ENCODE measurements at places on chromosomes 12 and 14. TPM values are rescaled to one million over a fixed set of nuclear protein-coding genes. Genes with fewer than 3 reads are reported as not detected.
A peak's percentile ranks its signal among the peaks of the same experiment; 100 is the strongest.

DNA sequence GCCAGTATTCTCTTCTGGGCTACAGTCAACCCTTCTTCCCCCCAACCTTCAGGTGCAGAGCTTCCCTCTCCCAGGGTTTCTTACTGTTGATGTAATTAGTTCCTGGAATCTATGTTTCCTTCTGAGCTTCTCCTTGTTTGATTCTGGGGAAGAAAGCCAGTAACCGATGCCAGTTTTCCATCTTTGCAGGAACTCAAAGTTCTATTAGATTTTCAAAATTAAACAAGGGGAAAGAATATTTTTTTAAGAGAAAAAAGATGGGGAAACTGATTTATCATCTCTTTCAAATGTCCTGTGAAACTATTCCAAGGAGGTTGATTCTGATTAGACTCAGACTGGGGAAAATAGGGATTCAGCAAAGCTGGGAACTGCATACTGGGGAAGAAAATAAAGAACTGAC, 17.9 kb upstream of the FAM234B start:
- no peaks in the 10 kb centered on the region for H3K4me1 ChIP-seq
- no peak overlapping the region for H3K27ac ChIP-seq
- H3K27me3 ChIP-seq: peaks cover 4% of the 10 kb centered on the region
- DNase-seq: no peak
- no peak overlapping the region for H3K4me3 ChIP-seq
- no peaks in the 10 kb centered on the region for H3K36me3 ChIP-seq

- H3K4me1 ChIP-seq: peaks cover 9% of the 10 kb centered on the region
- no peak overlapping the region for H3K27ac ChIP-seq
- no peaks in the 10 kb centered on the region for H3K27me3 ChIP-seq
- no peak overlapping the region for H3K4me3 ChIP-seq
- no peaks in the 10 kb centered on the region for H3K36me3 ChIP-seq
- peak; percentile 63 for DNase-seq
These were observed 2.0 kb upstream of the ART4 start for GRCh38 chr12:14845350-14845750.

- peaks cover 5% of the 10 kb centered on the region for H3K4me1 ChIP-seq
- no peaks in the 10 kb centered on the region for H3K36me3 ChIP-seq
- H3K27ac ChIP-seq: no peak overlapping the region
- H3K27me3 ChIP-seq: no peaks in the 10 kb centered on the region
- no peak overlapping the region for H3K4me3 ChIP-seq
- DNase-seq: no peak
These were observed 118.9 kb downstream of the VEZT start for GRCh38 chr12:95336387-95337067.

DNA sequence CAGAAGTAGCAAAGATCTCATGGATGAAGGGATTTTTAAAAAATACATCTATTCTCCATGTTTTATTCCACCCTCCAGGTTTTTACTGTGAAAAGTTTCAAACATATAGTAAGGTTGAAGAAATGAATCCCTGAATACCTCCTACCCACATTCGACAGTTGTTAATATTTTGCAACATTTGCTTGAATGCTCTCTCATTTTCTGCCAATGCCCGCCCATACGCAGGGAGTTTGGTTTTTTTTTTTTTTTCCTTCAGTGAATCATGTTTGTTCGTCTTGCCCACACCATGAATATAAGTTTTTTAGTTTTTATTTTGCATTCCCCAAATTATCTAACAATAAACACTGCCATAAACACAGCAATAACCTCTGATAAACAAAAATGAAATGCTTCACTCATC, 82.9 kb downstream of the MAP1LC3B2 start:
- H3K27me3 ChIP-seq: no peaks in the 10 kb centered on the region
- H3K27ac ChIP-seq: no peak overlapping the region
- DNase-seq: no peak
- no peaks in the 10 kb centered on the region for H3K4me1 ChIP-seq
- H3K4me3 ChIP-seq: no peak overlapping the region

- no peak overlapping the region for H3K4me3 ChIP-seq
- H3K36me3 ChIP-seq: peaks cover 4% of the 10 kb centered on the region
- peak; percentile 79 for DNase-seq
- no peak overlapping the region for H3K27ac ChIP-seq
- no peaks in the 10 kb centered on the region for H3K27me3 ChIP-seq
These were observed 3.0 kb upstream of the IFI27L2 start for GRCh38 chr14:94132285-94132887.

- no peak overlapping the region for H3K4me3 ChIP-seq
- no peak overlapping the region for H3K27ac ChIP-seq
- peak; percentile 82 for DNase-seq
- no peaks in the 10 kb centered on the region for H3K27me3 ChIP-seq
These were observed 101.0 kb downstream of the BEGAIN start for GRCh38 chr14:100486025-100486828.

DNA sequence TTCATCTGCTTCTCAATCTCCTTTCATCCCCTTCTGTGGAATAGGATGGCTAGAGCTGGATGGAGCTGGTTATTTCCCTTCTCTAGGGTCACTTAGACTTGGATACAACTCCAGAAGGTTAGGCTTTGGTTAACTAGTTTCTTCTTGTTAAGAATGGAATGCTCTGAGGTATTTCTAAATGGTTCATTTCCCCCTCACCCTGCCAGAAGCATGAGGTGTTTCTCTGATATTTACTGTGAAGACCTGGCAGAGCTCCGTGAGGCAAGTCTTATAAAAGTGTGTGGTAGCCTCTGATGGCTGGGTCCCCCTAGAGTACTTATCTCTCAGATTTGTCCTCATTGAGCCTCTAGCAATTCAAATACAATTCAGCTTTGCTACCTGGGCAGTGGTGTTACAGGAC, 207.9 kb downstream of the SLC16A7 start:
- peaks cover under 1% of the 10 kb centered on the region for H3K36me3 ChIP-seq
- H3K4me1 ChIP-seq: no peaks in the 10 kb centered on the region
- H3K27me3 ChIP-seq: no peaks in the 10 kb centered on the region

GRCh38 chr12:1594006-1594260, 448 bp downstream of the FBXL14 start:
- H3K4me1 ChIP-seq: peaks cover 43% of the 10 kb centered on the region
- peak overlapping the region; percentile 94 for H3K4me3 ChIP-seq
- no peaks in the 10 kb centered on the region for H3K27me3 ChIP-seq
- peak overlapping the region; percentile 88 for H3K27ac ChIP-seq
- peak; percentile 77 for DNase-seq

CYP27B1 gene
- total RNA-seq: 5.4 TPM

ATG2B gene
- 15.3 TPM for total RNA-seq

DNA sequence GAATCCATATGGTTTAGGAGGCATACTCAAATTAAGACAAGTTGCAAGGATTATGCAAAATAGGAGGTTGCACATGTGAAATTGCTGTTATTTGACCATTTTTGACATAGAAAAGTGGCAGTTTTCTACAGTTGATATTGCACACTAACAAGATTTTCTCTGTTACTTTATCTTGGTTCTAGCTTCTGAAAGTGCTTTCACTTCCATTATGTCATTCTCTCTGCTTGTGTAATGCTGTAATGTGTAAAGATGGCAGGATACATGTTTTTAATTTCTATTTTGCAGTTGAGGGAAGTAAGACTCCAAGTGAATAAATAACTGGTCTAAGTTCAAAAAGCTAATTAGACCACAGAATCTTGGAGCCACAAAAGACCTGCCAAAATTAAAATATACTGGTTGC, 60.6 kb downstream of the MYRFL start:
- no peak overlapping the region for H3K27ac ChIP-seq
- no peaks in the 10 kb centered on the region for H3K36me3 ChIP-seq
- H3K27me3 ChIP-seq: no peaks in the 10 kb centered on the region
- H3K4me3 ChIP-seq: no peak overlapping the region
- DNase-seq: no peak

- H3K27ac ChIP-seq: no peak overlapping the region
- H3K4me3 ChIP-seq: no peak overlapping the region
- H3K36me3 ChIP-seq: no peaks in the 10 kb centered on the region
- no peaks in the 10 kb centered on the region for H3K27me3 ChIP-seq
These were observed 92.3 kb upstream of the SLCO1C1 start for GRCh38 chr12:20602641-20603391.

DNA sequence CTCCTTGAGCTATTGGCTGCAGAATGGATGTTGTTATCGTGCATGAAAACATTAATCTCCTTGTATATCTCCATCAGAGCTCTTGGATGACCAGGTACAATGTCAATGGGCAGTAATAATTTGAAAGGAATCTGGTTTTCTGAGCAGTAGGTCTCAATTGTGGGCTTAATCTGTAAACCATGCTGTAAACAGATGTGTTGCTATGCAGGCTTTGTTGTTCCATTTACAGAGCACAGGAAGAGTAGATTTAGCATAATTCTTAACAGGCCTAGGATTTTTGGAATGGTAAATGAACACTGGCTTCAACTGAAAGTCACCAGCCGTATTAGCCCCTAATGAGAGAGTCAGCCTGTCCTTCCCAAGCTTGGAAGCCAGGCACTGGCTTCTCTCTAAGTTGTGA, 50.4 kb downstream of the ATG14 start:
- peaks cover 14% of the 10 kb centered on the region for H3K4me1 ChIP-seq
- no peak overlapping the region for H3K27ac ChIP-seq
- H3K27me3 ChIP-seq: no peaks in the 10 kb centered on the region
- peaks cover 13% of the 10 kb centered on the region for H3K36me3 ChIP-seq

DNA sequence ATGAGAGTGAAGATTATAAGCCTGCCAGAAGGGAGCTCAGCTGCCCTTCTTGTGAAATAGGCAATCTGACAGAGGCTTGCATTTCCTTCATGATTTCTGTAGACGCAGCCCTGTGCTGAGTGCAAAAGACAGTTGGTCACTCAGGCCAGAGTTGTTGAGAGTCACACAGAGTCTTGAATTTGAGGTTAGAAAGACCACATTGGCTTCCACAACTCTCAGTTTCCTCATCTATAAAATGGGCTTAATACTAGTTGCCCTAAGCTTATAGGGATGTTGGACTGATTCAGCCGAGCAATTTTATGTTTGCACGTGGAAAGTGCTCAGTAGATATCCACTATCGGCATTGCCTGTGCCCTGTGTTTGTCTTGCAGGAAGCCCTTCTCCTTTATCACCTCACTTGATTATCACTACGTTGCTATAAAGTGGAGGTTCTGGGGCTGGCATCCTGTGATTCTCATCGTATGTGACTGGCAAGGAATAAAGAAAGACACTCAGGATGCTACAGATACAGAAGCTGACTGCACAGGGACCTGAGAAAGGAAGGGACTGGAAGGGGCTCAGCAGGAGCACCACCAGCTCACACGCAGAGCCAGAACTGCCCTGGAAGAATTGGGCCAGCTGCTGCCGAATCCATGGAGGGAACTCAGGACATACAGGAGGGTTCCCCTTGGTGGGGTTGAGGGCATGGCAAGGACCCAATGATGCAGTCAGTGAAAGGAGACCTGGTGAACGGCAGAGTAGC, 19.8 kb upstream of the SERPINA4 start:
- H3K4me1 ChIP-seq: no peaks in the 10 kb centered on the region
- DNase-seq: no peak
- no peak overlapping the region for H3K27ac ChIP-seq
- no peak overlapping the region for H3K4me3 ChIP-seq

All from activated naive CD4-positive, alpha-beta T cell treated with anti-CD3 and anti-CD28 coated beads for 36 hours (primary cell).